ENCODE measurements at places on chromosomes 2 and 18.
A peak's percentile ranks its signal among the peaks of the same experiment; 100 is the strongest.

GRCh38 chr18:59691996-59692395, 5.2 kb downstream of the CCBE1 start:
- DNase-seq, result no peak

GRCh38 chr18:42365591-42365990, 410.6 kb downstream of the PIK3C3 start:
- no peak for DNase-seq

DNA sequence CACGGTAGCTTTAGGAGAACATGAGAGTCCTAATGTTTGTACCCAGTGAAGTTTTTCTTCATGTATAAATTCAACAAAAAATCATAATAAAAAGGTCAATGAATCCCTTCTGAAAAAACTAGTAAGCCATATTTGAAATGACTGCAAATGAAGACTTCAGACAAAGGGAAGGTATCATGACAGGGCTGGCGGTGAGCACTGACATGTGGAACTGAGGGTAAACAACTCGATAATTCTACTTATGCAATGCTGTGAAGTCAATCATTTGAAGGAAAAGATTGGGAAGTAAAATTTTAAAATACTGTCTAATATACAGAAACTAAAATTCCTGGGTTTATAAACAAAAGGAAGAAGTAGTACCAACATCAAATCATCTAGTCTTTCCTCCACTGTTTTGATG, 190.2 kb upstream of the COPS8 start:
- DNase-seq, result no peak

DNA sequence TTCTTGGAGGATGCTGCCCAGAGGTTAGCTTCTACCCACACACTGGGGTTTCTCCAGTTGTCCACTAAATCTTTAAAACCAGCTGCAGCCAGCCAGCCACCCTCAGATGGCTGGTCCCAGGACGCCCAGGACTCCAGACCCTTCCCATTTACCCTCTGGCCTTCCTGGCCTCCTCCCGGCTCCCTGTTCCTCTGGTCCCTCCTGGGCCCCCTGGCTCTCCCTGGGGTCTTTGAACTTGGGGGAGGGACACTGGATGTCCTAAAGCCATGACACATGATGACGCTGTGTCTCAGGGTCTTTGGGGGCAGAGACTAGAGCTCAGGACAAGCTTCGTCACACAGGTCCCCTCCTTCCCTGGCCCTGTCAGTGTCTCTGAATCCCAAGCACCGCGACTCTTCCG, 201.1 kb upstream of the HDAC4 start:
- no peak for DNase-seq

- DNase-seq, result no peak
Measured at GRCh38 chr2:85264471-85264870, 63.3 kb downstream of the TGOLN2 start.

- DNase-seq, result no peak
Measured at GRCh38 chr2:63189026-63189425, 138.4 kb downstream of the OTX1 start.

GRCh38 chr2:238423561-238424312, 3.0 kb upstream of the ASB1 start:
- no peak for DNase-seq

DNA sequence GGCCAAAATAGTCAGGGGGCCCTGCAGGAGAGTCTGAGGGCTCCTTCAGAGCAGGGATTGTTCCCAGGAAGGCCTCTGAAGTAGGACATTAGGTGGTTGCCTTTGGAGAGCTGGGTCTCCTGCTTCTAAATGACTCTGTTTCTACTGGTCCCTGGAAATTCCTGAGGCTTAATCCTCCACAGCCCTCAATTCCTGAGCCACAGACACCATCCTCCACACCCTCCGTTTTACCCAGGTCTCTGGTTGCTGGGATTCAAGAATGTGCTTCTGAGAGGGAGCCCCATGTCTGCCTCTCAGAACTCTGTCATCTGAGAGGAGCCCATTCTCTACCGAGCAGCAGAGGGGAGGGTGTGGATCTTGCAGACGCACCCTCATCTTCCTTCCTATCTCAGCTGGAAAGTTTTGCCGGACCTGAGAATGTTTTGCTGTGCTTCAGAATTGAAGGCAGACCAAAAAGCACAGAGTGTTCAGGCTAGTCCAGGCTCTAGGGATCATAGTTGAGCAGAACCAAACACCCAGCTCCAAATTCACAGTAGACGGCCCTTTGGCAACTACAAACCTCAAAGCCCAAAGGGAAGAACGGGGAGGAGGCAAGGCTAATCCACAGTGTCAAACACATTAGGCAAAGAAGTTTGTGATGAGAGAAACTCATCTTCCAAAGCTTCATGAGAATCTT, 8.1 kb downstream of the VIT start:
- no peak for DNase-seq

- DNase-seq, result peak; percentile 4
Measured at GRCh38 chr18:37778417-37779165, 213.0 kb upstream of the CELF4 start.

- no peak for DNase-seq
Measured at GRCh38 chr18:44423814-44424644, 256.7 kb upstream of the SETBP1 start.

GRCh38 chr2:67032076-67032475, 365.1 kb upstream of the ETAA1 start:
- DNase-seq, result no peak

DNA sequence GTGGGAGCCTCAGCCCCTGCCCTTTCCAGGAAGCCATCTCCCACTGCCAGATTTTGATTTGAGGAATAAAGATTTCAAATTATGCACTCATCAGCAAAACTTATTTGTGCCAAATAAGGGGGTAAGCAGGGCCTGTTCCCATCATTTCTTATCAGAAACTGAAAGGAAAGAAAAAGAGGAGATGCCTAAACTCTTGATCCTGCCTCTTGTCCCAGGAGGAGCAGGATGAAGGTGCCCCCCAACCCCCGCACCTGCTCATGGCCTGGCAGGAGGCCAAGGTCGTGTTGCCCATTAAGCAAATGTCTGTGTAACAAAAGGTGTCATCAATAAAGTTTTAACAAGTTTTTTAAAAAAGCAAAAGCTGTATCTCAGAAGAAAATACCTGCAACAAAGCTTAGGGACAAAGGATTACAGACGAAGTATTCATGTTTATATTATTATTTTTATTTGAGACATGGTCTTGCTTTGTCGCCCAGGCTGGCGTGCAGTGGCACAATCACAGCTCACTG, 80.0 kb downstream of the INPP5D start:
- no peak for DNase-seq

GRCh38 chr18:29436459-29436858, 1259.5 kb upstream of the CDH2 start:
- no peak for DNase-seq

DNA sequence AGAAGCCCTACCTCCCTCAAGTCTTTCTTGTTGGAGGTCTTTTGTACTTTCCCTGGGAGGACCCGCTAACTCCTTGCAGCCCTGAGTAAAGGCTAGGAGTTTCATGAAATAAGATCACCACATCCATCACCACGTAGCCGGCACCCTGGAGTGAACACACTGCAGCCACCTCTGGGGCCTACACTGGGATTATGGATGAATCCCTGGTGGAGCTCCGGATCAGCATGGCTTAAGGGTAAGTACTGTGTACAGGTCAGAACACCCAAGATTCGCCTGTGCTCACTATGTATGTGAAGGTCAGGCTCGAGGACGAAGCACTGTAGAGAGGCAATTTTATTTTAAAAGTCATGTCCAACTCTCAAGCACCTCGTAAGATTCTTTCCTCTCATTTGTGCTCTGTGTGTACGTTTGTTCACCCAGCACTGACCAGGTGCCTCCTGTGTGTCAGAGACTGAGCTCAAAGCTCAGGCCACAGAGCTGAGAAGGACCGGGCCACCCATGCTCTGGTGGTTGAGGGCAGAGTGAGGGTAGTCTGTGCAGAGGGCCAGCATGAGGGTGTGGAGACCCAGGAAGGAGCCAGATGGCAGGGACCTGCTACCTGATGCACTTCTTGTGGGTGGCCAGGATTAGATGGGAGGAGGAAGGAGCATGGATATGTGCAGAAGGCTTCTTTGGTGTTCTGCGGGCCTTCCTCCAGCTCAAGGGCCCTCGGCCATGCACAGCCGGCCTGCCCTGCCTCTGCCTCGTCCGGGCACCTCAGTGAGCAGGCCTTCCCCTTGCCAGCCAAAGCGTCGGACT, 66.7 kb upstream of the TFCP2L1 start:
- no peak for DNase-seq

DNA sequence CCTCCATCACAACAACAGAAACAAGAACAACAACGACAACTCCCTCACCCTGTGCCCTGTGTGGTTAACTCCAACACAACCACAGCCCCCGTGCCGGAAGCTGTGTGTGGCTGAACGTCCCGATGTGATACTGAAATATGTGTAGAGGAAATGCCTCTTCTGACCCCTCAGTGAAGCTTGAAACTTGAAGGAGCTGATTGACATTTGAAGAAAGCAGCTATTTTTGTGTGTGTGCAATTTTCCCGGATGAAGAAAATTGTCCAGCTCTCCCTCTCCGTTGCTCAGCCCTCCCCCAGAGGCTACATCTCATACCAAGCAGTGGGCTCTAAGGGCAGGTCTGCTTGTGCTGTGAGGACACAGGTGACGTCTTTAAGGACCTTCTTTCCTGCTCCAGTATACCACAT, 173.8 kb downstream of the ICOS start:
- no peak for DNase-seq

DNA sequence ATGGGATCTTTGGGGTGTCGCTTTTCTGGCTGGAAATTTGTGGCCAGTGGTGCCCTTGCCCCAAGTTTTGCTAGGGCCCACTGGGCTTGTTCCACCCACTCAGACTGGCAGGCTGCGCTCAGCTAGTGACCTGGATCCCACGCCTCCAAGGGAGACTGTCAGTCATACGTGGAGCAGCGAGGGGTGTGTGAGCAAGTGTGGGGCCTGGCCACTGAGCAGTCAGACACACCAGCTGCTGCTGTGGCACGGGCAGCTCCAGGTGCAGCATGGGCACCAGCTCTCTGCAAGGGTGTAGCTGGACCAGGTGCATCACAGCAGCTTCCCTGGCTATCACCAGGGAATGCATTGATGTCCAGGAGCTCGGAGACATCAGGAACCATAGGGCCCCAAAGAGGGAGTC, 327.0 kb downstream of the NR4A2 start:
- no peak for DNase-seq

DNA sequence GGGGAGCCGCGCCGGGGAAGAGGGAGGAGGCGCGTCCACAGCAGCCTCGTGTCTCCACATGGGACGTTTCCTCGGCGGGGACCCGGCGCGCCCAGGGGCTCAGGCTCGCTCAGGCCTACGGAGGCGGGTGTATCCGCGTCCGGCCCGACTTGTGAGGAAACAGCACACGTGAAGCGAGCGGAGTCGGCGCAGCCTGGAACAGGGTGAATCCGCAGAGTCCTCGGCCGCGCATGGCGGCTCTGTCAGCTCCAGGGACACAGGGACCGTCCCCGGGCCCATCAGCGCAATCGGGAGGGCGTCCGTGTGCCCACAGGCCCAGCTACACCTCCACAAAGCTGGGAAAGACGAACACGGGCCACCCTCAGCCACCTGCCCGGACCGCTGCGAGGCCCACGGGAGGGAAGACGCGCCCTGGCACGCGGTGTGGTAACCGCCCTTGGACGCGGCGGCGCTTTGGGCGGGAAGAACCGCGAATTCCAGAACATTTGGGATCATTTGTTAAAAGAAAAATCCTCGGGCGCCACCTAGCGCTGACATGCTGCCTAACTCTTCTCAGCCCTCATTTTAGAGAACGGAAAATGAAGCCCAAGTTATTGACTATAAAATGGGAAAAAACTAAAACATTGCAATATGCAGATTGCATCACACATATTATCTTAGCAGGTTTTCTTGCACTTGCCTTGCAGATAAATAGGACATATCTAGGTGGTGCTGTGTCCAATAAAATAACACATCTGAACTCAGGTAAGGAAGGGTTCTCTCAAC, 40.4 kb downstream of the TMEM18 start:
- peak; percentile 41 for DNase-seq

DNA sequence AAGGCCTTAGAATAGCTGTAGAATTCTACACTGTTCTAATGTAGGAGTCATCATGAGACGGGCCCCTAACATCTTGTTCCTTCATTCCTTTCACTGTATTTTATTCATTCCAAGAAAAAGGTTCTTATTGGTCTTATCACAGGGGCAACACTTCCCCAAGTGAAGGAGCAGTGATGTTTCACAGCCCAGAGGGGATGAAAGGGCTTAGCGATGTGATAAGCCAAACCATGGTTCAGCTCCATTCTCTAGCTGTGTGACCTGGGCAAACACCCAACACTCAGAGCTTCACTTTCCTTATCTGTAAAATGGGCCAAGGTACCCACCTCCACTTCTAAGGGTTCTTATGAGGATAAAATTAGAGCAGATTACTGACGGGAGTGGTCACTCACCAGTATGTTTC, 25.4 kb upstream of the HS6ST1 start:
- DNase-seq, result no peak

DNA sequence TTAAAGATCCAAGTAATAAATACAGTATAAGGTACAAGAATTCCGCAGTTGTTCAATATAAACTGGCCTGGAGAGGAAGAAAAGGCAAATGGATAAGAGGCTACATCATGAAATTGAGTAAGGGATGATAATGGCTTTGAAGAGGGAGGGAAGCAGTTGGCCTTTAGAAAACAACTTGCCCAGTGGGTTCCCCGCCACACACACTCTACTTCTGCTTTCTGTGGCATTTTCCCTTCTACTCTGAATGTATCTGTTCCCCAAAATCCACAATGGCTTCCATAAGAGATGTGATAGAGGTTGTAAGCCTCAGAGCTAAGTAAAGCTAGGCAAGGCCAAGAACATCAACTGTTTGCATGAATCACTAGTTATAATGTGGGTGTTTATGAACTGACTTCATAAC, 221.3 kb downstream of the MBD2 start:
- no peak for DNase-seq

GRCh38 chr18:27843783-27844777, 332.9 kb downstream of the CDH2 start:
- peak; percentile 71 for DNase-seq

GRCh38 chr2:58204195-58204959, 36.7 kb downstream of the FANCL start:
- no peak for DNase-seq

All from astrocyte of the cerebellum (primary cell).